NCI-H774 (cell line): ENCODE measurements at places on chromosomes 6 and 20.

DNA sequence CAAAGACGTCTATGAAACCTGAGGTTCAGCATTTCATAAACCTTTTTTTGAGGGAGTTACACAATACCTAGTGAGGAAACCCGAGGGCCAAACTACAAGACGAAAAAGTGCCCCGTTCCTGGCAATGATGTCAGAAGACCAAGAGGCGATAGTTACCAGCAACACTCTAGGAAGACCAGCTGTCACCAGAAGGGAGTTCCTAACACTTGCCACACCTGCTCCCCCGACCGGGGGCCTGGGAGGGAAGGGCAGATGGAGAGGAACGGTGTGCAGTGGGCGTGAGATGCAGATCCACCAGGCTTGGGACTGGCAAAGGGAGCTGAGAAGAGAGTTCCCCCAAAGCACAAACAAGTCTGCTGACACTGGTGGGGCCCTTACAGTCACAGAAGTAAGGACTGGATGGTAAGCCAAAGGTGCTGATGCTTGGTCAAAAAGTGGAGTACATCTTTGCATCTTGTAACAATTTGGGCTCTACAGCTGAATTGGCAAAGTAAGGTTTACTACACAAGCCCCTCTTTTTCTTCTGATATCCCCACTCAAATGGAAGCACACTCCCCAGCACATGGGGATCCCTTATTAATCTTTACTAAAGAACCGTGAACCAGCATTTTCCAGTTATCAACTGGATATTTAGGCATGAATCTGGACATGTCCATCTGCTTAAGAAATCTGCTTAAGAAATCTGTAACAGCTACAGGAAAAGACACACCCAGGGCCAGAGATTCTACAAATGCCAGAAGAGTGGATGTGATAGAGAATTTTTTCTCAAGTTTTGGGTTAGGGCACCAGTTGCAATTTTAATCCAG is 38.5 kb downstream of the PANK2 start:
- peak; percentile 24 for DNase-seq

DNA sequence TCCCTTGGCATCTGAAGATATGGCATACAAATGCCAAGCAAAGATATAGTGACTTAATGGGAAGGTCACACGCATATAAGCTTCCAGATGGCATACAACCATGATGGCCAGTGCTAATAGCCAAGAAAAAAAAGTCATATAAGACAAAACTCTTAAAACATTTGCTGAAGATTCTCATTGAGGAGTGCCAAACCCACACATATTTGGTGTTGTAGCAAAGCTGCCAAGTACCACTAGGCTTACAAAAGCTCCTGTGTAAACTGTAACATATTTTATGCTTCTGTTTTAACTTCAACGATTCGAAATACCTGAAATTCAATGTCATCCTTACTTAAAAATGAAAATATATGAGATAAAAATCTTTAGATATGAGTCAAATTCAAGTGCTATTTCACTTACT is 123.0 kb downstream of the HMGCLL1 start:
- DNase-seq = no peak

GRCh38 chr6:5606546-5606945 is 345.2 kb downstream of the FARS2 start:
- peak; percentile 75 for DNase-seq

GRCh38 chr6:3617681-3618311 is 133.7 kb downstream of the PXDC1 start:
- DNase-seq = no peak

- DNase-seq = no peak
Observed at GRCh38 chr6:165854061-165854862, 191.2 kb upstream of the PDE10A start.

DNA sequence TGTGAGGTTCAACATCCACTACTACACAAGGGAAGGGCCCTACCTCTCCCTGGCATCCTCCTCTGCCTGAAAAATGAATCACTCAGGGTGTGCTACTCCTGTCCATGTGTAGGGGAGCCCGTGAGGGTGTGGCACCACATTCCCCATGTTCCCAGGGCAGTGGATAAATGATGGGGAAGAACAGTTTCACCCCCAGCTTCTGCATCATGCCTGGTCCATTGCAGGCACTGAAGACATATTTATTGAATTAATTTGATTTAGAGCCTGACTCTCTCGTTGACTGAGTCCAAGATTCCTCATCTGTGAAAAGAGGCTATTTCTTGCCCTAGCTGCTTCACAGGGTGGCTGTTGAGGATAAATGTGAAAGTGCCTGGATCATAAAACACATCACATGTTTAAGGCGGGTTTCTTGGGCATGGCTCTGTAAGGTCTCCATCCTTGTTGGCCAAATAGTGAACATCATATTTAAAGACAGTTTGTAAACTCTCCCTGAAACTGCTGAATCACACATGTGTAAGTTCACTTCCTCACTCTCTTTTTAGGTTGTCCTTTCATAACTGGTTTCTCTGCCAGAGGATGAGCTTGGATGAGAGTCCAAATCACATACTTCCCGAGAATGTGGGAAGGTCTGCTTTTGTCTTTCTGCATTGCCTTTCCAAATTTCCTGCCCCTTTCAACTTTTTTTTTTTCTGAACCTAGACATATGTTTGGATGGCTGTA is 79.7 kb upstream of the FYN start:
- DNase-seq = no peak

DNA sequence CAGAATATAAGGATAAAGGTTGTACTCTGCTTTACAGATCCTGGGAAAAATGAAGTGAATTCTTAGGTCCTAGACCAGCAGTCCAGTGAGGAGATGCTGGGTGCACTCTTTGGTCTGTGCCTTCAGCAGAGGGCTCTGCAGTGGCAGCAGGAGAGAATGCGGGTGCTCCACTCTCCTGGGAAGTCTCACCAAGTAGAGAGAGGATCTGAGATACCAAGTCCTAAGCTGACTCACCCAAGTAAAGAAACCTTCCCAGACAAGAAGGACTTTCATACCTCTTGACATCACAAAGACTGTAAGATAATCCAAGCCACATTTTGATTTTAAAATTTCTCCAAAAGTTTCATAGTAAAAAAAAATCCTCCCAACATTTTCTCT is 116.9 kb upstream of the EMILIN3 start:
- DNase-seq = no peak

DNA sequence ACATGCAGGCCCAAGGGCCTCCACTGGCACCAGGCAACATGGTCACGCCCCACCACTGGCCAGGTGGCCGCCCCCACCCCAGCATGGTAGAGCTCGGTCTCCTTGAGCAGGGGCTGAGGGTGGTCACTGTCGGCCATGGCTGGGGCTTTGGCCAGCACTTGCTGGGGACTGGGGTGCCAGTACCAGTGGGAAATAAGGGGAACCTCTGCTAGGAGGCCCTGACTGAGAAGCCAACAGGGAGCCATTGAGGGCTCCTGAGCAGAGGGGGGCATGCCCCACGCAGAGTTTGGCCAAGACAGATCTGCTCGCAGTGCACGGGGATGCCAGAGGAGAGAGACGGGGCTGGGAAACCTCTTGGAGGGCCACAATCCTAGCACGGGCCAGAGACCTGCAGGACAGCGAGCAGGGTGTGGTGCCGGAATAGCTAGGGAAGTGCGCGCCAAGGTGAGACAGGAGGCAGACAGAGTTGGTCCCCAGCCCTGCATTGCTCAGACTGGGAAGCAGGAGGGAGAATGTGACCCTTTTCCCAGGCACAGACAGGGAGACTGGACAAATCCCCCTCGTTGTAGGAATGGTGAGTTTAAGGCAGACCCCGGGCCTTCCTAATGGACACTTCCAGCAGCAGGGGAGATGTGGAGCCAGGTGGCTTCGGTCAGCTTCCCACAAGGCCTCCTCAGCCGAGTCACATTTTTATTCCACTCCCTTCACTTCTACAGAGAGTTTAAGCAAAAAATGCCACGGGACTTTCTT is 179.0 kb upstream of the CST7 start:
- DNase-seq = no peak

- no peak for DNase-seq
Observed at GRCh38 chr6:157684620-157685299, 138.3 kb upstream of the SNX9 start.

DNA sequence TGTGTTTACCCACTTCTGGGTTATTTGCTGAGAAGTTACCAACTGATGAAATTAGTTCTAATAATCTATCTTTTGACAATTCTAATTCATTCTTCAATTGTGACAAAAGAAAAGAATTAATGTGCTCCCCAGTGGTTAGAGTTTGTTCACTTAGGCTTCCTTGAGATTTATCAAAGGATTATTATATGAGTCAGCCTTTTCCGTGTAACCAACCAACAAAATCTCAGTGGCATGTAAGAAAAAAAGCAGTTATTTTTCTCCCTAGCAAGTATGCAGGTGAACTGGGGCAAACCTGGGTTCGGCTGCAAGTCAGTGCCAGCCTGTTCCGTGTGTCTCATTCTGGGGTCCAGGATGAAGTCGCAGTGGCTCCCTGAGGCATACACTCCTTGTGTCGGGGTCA is 28.8 kb upstream of the HIVEP1 start:
- DNase-seq = no peak

DNA sequence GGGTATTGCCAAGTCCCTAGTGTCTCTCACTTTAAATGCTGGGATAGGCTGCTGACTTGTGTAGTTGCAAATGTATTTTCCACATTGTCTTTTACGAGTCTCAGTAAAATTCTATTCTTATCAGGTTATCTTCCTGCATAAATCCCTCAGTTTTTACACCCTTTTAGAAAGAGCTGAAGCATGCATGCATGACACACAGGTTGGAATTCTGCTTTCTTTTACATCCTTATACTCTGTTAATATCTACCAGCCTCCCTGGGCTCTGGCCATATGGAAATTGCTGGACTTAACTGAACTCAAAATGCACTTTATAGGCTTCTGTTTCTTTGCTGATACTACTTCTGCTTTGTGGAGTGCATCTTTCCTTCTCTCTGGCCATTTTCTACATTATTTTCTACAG is 477.4 kb downstream of the FRK start:
- DNase-seq = no peak

GRCh38 chr6:134131530-134132139 is 79.2 kb upstream of the SLC2A12 start:
- DNase-seq = no peak

DNA sequence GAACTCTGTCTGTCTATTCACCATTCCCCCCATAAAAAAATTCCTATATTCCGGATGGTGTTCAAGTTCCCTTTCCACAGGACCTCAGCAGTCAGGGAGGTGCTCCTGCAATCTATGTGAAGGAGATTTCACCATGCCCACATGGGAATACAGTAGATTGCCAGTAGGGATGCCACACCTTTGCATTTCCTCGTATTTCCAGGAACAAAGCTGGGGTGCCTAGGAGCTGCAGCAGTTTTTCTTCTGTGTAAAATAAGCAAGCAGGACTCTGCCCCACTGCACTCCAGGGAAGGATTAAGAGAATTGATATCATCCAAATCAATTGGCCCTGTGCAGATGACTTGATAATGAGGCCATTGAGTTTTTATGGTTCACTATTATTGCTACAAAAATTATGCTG is 7.4 kb upstream of the KIF16B start:
- no peak for DNase-seq

DNA sequence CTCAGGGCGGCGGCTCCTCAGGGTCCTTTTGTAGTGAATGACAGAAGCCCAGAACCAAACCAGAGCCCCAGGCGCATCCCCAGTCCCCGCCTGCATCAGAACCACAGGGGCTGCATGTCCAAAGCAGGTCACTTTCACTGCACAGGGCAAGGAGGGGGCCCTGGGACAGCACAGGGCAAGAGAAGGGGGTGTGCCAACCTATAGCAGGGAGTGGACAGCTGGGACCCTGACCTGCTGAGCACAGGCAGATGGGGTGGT is 501.4 kb downstream of the PREX1 start:
- DNase-seq = no peak

GRCh38 chr6:1838604-1839213 is 229.0 kb downstream of the FOXC1 start:
- no peak for DNase-seq

- no peak for DNase-seq
Observed at GRCh38 chr20:39533858-39534257, 571.7 kb downstream of the DHX35 start.

DNA sequence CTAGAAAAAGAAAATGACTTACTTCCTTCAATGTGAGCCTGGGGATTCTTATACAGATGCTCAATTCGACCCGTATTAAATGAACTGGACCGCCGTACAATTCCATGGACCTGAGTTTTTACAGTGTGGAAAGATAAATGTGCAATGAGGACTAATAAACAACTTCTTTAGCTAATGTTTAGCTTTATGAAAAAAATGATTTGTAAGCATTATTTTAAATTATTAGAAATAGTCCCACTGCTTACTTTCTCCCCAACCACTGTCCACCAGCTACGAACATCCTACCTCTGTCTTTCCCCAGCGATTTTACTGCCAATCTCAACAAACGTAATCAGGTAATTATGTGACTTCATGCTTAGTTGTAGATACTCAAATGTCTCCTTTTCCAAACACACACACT is 128.0 kb downstream of the GMDS start:
- no peak for DNase-seq

- DNase-seq = no peak
Observed at GRCh38 chr6:19440531-19440930, 396.6 kb upstream of the ID4 start.

GRCh38 chr20:51831866-51832265 is 29.5 kb upstream of the SALL4 start:
- DNase-seq = no peak

- no peak for DNase-seq
Observed at GRCh38 chr6:44250067-44250717, 3.3 kb downstream of the HSP90AB1 start.

DNA sequence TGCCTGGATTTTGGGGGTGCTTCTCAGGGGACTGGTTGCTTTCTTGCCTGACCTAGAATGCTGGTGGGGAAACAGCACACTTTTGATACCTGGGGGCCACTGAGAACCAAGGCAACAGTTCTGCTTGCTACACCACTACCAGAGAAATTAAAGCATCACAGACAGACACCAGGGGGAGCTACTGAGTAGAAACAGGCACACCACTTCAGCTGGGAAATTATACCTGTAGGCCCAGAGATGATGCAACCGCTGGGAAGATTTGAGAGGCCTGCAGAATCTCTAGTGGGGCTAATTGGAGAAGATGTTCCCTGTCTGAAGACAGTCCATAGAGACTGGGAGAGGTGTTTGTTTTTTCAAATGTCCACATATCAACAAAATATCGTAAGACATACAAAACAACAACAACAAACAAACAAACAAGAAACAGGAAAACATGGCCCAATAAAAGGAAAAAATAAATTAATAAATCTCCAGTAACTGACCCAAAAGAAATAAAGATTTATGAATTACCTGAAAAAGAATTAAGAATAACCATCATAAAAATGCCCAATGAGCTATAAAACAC is 129.4 kb upstream of the RIN2 start:
- peak; percentile 48 for DNase-seq

DNA sequence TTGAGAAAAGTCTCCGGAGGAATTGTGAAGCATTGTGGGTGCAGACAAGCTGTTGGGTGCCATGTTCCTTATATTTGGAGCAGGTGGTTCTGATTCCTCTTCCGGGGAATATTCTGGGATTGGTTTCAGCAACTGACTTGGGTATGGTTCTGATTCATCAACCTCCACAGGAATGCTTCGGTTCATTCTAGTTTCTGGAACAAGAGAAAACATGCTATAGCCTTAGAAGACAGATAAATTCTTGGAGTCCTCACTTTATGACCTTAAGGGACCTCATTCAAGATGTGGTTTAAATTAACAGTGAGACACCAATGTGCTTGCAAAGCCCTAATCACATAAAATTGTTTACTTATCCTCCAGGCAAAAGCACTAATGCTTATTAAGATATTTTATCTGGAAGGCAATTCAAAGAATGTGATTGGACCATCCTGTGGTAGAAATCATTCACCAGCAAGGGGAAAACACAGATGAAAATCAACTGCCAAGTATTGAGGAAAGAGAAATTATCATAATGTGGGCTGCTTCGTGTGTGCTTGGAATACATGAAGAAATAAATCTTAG is 13.7 kb downstream of the TRAF3IP2 start:
- no peak for DNase-seq
